ENCODE measurements at places on chromosomes 12 and 14.

- no peak for DNase-seq
Measured at GRCh38 chr14:27305441-27305945, 707.7 kb upstream of the NOVA1 start.

DNA sequence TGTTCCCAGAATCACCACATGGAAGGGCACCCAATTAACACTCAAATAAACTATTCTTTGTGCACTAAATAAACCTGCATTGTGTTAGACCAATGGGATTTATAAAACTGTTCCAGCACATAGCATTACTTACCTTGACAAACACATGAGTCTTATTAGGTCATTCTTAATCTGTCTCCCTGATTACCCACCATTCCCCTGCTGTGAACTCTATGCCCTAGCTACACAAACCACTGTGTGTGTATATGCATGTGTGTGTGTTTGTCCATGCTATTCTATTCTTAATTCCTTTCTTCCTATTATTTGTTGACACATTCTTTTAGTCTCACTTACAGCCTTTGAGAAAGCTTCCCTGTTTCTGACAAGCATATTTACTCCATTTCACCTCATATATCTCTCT lies 303.6 kb upstream of the GARIN6 start:
- no peak for DNase-seq

GRCh38 chr12:29889737-29890136 lies 106.0 kb upstream of the TMTC1 start:
- no peak for DNase-seq

DNA sequence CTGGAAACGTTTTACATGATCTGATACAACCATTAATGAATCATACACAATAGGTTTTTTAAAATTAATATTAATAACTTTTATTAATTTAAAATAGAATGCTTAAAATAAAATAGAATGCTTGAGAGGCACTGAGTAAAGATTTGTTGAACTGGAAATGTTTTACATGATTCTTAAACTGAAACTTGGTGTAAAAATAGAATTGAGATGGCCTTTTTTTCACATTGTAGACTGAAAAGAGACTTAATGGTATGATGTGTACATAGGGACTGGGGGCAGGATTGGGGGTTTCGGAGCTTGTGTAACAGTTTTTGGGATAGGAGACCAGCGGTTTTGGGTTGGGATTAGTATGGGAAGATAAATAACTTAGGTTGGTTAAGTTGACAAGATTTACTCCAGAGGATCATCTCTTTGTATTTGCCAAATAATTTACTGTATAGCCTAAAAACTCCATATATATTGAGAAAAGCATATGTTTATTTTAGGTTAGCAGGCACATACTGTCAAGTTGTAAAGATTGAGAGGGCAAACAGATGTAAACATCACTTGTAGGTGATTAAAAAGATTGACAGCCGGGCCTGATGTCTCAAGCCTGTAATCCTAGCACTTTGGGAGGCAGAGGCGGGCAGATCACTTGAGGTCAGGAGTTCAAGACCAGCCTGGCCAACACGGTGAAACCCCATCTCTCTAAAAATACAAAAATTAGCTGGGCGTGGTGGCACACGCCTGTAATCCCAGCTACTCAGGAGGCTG lies 2.0 kb upstream of the ZNF410 start:
- no peak for DNase-seq

DNA sequence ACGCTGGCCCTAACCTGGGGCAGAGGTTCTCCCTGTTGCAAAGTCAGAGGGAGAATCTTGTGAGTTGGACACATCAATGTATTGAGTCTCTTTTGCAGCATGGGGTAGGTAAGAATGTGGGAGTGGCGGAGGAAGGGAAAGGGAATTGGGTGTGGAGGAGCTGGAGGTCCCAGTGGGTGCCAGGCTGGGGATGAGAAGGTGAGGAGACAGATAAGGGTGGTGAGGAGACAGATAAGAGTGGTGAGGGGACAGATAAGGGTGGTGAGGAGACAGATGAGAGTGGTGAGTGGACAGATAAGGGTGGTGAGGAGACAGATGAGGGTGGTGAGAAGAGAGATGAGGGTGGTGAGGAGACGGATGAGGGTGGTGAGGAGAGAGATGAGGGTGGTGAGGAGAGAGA lies 72.9 kb upstream of the SFSWAP start:
- DNase-seq: no peak
